ENCODE measurements at places on chromosomes 4 and X.
A peak's percentile ranks its signal among the peaks of the same experiment; 100 is the strongest.

DNA sequence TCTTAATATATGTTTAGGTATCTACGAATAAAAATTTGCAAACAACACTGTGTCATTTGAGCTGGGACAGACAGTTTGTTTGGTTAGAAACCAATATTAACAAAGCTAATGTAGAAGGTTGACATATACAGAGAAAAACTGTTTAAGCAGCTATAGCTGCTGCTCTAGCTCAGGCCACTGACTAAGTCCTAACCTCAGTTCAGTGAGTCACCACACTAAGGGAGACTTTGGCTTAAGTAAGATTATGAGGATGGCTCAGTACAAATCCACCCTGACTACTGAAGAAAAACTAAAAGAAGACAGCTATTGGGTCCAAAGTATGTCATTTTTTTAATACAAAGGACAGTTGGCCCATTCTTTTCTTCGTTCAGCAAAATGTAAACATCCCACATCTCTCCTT, 717.3 kb upstream of the ACTRT1 start:
- DNase-seq: no peak

- DNase-seq: peak; percentile 10
Measured at GRCh38 chr4:21949073-21949457, 493 bp upstream of the KCNIP4 start.

DNA sequence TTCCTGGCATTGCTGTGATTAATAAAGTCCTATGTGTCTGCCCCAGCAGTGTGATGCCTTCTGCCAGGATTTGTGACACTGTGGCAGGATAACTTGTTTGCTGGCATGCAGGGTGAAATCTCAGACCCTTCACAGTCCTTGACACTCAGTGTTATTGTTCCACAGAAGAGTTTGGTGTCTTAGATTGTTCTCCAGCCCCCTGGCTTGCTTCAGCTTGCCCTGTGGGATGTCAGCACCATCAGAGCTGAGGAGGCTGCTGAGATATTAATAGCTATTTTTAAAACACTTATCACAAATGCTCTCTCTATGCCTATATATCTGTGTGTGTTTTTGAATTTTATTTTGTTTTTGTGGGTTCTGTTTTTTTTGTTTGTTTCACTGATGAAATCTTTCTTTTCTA, 136.9 kb downstream of the TSPAN5 start:
- DNase-seq: no peak

- DNase-seq: no peak
Measured at GRCh38 chr4:8235224-8235623, 34.3 kb upstream of the HTRA3 start.

DNA sequence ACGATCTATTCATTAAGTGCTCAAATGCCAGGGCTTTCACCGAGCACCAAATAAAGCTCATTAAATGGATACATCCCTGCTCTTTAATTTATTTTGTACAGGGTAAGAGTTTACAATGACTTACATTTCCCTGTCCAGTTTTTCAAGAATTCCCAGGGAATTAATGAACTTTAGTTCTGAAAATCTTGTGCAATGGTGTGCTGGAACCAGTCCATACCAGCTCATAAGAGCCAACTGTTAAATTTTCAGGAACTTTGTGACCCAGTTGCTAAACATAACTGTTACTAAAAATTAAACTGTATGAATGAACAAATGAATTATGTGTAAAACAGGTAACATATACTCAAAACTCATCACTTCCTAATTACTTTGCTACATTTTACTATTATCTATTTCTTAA, 191.7 kb upstream of the RASGEF1B start:
- DNase-seq: no peak
